Placental epithelial cell (primary cell): ENCODE measurements at places on chromosomes 1 and 21. TPM values are rescaled to one million over a fixed set of nuclear protein-coding genes. Genes with fewer than 3 reads are reported as not detected.

Gene CRYZ
- total RNA-seq = 58.3 and 58.5 TPM in 2 replicates

Gene ANGPTL3
- not detected in 2 replicates for total RNA-seq

Gene TSPEAR
- not detected in 2 replicates for total RNA-seq

Gene HSD11B1
- 0.22 TPM in 1 of 2 replicates, not detected in the other for total RNA-seq

Gene SLC5A3
- total RNA-seq = 16.6 and 20.0 TPM in 2 replicates

Gene C8A
- not detected in 2 replicates for total RNA-seq

Gene ICOSLG
- 0.43 and 0.79 TPM in 2 replicates for total RNA-seq

Gene CRABP2
- 129 and 609 TPM in 2 replicates for total RNA-seq

Gene SYDE2
- 4.7 and 9.0 TPM in 2 replicates for total RNA-seq

Gene PLA2G4A
- total RNA-seq = 25.9 and 40.0 TPM in 2 replicates
